ENCODE measurements at places on chromosomes 16 and 17.

DNA sequence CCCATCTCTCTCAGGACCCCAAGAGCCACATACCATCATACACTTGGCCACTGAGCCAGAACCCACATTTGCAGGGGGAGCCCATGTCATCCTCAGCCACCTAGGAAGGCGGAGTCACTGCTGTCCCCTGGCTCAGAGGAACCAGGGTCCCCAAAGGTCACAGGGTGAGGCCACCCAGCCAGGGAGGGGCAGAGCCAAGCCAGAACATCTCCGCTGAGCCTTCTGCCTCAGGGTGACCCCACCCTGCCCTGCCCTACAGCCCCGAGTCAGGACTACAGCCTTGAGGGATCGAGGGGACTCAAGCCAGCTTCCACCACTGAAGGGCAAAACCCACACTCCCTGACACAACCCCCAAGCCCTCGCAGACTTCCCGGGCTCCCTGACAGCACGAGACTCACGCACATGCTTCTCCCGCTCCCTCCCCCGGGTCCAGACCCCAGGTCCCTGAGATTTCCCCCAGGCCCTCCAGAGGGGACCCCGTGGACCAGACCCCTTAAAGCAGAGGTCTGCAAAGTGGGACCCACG is 17.4 kb downstream of the PIEZO1 start:
- peak; percentile 62 for DNase-seq

DNA sequence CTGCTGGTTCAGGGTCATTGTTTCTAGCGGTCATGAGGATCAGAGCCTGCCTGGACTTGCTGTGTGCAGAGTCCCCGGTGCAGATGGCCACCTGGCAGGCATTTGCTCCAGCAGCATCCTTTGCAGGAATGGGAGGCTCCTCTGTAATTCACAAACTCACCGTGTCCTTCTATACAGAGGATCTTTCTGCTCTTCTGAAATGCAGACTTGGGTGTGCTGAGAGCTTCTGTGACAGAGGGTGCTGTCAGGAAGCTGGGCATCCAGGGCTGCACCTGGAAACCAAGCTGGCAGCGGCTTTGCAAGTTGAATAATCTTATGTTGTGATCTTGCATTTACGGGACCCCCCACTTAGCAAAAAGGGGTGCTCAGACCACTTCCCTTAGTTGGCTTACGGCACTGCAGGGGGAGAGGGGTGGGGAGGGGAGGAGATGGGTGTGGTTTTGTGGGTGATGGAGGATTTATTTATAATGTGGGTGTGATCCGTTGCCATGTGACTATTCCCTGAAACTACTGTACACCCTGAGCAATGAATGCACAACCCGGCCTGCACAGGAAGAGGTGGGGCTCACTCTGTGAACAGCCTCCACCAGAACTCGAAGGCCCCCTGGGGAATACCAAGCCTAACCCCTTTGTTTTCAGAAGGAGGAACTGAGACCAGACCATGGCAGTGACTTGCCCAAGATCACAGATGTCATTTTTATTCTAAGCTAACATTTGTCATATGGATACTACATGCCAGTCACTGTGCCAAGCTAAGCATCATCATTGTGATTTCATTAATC is 178.3 kb downstream of the PRKCB start:
- DNase-seq, result peak; percentile 71

DNA sequence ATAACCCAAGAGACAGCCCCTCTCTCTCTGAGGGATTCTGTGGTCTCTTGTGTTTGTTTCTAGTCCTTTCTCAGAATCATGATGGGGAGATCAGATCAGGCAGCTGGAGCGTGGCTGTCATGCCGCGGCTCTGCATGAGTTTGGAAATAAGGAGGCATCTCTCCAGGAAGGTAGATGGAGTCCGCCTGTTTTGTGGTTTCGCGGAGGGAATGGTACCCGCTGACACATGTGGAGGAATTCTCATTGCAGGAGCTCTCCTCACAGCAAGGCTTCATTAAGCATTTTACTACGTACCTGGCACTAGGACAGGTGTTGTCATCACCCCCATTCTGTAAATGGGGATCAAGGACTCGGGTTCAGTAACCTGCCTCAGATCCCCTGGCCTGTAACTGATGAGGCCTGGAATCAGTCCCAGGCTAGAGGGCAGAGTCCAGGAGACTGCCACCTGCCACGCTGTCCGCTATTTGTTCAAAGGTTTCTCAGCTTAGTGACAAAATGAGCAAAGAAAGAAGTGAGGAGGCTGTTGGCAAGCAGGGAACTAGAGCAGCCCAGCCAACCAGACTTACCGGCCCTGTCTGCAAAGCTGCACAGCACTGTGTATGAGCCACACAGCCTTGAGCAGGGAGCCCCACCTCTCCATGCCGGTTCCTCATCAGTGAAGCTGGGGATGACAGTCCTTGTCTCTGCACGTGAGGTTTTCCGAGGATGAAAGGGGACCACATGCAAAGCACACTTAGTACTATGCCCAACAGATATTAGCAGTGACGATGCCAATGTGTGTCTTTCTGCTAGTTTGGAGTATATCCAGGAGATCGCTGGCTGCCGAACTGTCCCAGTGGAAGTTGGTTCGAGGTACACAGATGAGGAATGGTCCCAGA is 11.0 kb downstream of the KDM8 start:
- no peak for DNase-seq

- no peak for DNase-seq
Measured at GRCh38 chr16:27189335-27189972, 13.9 kb upstream of the KDM8 start.

GRCh38 chr17:40417258-40417608 is 463 bp downstream of the TOP2A start:
- peak; percentile 57 for DNase-seq

GRCh38 chr16:51442141-51442870 is 291.2 kb upstream of the SALL1 start:
- no peak for DNase-seq

Measured in hematopoietic multipotent progenitor cell treated with erythropoietin and hydrocortisone succinate and interleukin-3 and kit ligand, for 6 days (in vitro differentiated cells).